Activated T-helper 2 cell treated with anti-CD3 and anti-CD28 coated beads, Interferon-gamma antibody, Interleukin-2, Interleukin-4, amounts not matched to agents 10 μg/mL and 5 μg/mL and 100 μg/mL, durations not matched to agents 14 hours and 24 hours and 36 hours (primary cell): ENCODE measurements at places on chromosomes 2 and 18.
A peak's percentile ranks its signal among the peaks of the same experiment; 100 is the strongest.

GRCh38 chr2:219522111-219523030 lies 8.1 kb downstream of the ASIC4 start:
- DNase-seq, result no peak

GRCh38 chr2:52974127-52974526 lies 793.5 kb upstream of the CHAC2 start:
- DNase-seq, result no peak

- DNase-seq, result no peak
These were observed 491.9 kb upstream of the FANCL start for GRCh38 chr2:58732999-58733398.

- no peak for DNase-seq
These were observed 4.0 kb upstream of the RMC1 start for GRCh38 chr18:23499291-23499781.

DNA sequence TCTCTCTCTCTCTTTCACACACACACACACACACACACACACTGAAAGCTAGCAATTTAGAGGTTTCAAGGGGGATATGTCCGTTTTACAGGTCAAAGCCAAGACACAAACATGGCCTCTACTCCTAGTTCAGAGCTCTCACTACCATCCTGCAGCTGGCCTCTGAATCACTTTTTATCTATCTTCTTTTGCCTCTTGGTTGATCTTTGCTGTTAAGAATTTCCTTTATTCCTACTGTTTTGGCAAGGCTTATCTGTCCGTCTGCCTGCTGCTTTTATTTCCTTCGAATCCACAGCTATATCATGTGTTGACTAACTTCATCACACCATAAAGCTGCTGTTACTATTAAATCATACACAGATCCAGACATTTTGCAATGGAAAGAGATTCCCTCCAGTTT lies 543.0 kb downstream of the PLCL1 start:
- DNase-seq, result no peak

- peak; percentile 29 for DNase-seq
These were observed 24.1 kb downstream of the TRABD2A start for GRCh38 chr2:84856787-84857186.

- no peak for DNase-seq
These were observed 734.9 kb downstream of the EPHA4 start for GRCh38 chr2:220837226-220837625.
